ENCODE measurements at places on chromosomes 16 and 17.

GRCh38 chr17:36936455-36937000 lies 747 bp upstream of the LHX1 start:
- DNase-seq: no peak

DNA sequence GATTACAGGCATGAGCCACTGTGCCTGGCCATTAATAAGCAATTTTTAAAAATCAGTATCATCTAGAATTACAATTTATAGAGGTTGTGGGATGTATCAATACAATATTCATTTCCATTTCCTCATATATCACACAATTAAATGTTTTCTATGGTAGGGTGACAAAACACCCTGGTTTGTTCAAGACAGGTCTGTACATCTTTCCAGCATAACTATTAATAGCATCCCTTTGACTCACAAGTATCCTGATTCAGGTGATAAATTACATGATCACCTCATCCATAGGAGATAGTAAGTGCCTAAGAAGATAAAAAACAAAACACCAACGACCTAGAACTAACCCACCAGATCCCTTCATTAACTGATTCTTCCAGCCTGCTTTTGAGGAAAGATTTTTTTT lies 13.1 kb downstream of the COIL start:
- DNase-seq: no peak

- no peak for DNase-seq
These were observed 65.9 kb downstream of the KSR1 start for GRCh38 chr17:27522028-27522635.

GRCh38 chr17:33152783-33153182 lies 140.3 kb downstream of the ASIC2 start:
- no peak for DNase-seq

All from stimulated activated CD4-positive, alpha-beta T cell treated with anti-CD3 and anti-CD28 coated beads, Interleukin-12 subunit alpha, Interleukin-12 subunit beta, amount 100 ng/mL, for 24 hours (primary cell).